Activated CD4-positive, alpha-beta memory T cell treated with anti-CD3 and anti-CD28 coated beads, Interleukin-2, amount 10 ng/mL, durations not matched to agents 7 days and 5 days (primary cell): ENCODE measurements at places on chromosomes 1 and 21. TPM values are rescaled to one million over a fixed set of nuclear protein-coding genes. Genes with fewer than 3 reads are reported as not detected.

The KCNE2 gene
- total RNA-seq, result not detected

GRCh38 chr1:64161357-64161941 lies 42.0 kb upstream of the UBE2U start:
- H3K27me3 ChIP-seq, result peaks cover 13% of the 10 kb centered on the region
- DNase-seq, result no peak
- no peak overlapping the region for H3K4me3 ChIP-seq
- H3K36me3 ChIP-seq, result no peaks in the 10 kb centered on the region

GRCh38 chr1:185193756-185194155 lies 36.8 kb downstream of the SWT1 start:
- DNase-seq, result no peak
- no peak overlapping the region for H3K27ac ChIP-seq
- no peaks in the 10 kb centered on the region for H3K4me1 ChIP-seq
- H3K36me3 ChIP-seq, result peaks cover 24% of the 10 kb centered on the region
- H3K27me3 ChIP-seq, result no peaks in the 10 kb centered on the region

GRCh38 chr1:20974069-20974468 lies 187.0 kb upstream of the HP1BP3 start:
- H3K4me3 ChIP-seq, result no peak overlapping the region
- no peaks in the 10 kb centered on the region for H3K4me1 ChIP-seq
- peaks cover 22% of the 10 kb centered on the region for H3K36me3 ChIP-seq
- H3K27me3 ChIP-seq, result no peaks in the 10 kb centered on the region
- DNase-seq, result no peak

The OR6K2 gene
- total RNA-seq, result not detected

DNA sequence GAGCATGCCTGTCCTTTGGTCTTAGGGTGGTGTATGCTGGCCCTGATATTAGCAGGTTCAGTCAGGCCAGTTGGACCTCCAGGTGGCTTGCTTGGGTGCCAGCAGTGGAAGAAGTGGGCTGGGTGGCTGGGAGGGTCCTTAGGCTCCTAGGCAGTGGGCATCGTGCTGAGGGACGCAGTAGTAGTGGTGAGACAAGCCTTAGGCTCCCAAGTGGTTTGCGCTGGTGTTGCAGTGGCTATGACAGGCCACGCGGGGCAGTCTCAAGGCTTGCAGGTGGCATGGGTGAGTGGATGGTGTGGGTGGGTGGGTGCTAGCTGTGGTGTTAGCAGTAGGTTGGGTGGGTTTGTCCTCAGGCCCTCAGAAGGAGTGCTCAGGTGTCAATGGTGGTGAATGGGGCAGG lies 162.3 kb downstream of the FMN2 start:
- H3K36me3 ChIP-seq, result no peaks in the 10 kb centered on the region
- no peak overlapping the region for H3K27ac ChIP-seq
- H3K4me1 ChIP-seq, result no peaks in the 10 kb centered on the region
- no peaks in the 10 kb centered on the region for H3K27me3 ChIP-seq
- no peak for DNase-seq

The DNALI1 gene
- 0.18 TPM for total RNA-seq

The NADK gene
- total RNA-seq, result 78.0 TPM

DNA sequence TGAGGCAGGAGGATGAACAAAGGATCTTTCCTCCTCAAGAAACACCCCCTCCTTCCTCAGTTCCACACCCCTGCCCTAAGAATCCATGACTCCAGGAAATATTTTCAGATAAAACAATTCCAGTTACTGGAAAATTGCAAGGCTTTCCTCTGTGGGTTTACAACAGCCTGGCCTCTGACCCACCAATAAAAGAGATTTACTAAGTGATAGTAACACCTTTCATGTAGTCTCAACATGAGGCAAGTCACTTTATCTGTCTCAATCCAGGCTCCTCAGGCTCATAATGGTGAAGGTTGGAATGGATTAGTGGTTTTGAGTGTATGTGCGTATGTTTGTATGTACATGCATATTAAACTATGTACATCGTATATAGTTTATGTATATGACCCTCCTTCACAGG lies 71.4 kb upstream of the PPP2R5A start:
- no peak overlapping the region for H3K27ac ChIP-seq
- DNase-seq, result no peak
- no peaks in the 10 kb centered on the region for H3K36me3 ChIP-seq
- peaks cover 8% of the 10 kb centered on the region for H3K4me1 ChIP-seq
- H3K27me3 ChIP-seq, result peaks cover 5% of the 10 kb centered on the region

DNA sequence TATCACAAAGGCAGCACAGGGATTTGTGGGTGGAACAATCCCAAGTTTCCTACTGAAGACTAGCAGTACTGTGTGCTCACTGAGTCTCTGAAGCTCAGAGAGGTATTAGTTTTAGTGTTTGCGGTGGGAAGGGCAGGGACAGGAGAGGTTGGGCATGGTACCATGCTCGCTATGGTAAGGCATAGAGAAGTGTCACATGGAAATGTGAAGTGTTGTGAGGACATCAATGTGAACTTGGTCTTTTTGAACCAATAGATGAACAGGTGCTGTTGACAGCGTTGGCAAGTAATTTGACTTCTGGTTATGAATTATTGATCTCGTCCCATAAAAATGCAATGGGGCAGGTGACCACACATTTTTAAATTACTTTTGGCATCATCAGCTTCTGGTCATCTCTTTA lies 55.8 kb upstream of the ADAMTS1 start:
- H3K27me3 ChIP-seq, result no peaks in the 10 kb centered on the region
- H3K4me3 ChIP-seq, result no peak overlapping the region
- H3K36me3 ChIP-seq, result no peaks in the 10 kb centered on the region
